ENCODE measurements at places on chromosomes 3 and 15. TPM values are rescaled to one million over a fixed set of nuclear protein-coding genes. Genes with fewer than 3 reads are reported as not detected.

The NR2F2 gene
- 132 TPM for total RNA-seq

- no peak overlapping the region for H3K4me3 ChIP-seq
- DNase-seq, result no peak
- H3K27ac ChIP-seq, result no peak overlapping the region
- no peaks in the 10 kb centered on the region for H3K27me3 ChIP-seq
These were observed 23.9 kb upstream of the CDV3 start for GRCh38 chr3:133549565-133549964.

- H3K27ac ChIP-seq, result no peak overlapping the region
- no peaks in the 10 kb centered on the region for H3K27me3 ChIP-seq
- no peaks in the 10 kb centered on the region for H3K36me3 ChIP-seq
These were observed 3.7 kb upstream of the CPA3 start for GRCh38 chr3:148861277-148861869.

DNA sequence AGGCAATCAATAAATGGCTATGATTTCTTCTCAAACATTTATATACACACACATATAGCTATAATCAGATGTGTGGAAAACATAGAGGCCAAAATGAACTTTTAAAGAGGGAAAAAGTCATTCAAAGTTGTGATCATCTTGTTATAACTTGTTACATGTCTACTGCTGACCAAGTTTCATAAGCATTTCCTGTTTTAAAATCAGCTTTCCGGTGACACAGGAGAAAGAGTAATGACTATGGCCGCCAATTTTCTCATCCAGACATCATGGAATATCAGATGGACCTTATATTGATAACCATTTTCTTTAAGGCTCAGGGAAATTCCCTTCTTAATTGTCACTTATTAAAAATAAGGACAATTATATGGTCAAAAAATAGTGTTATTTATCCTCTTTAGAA is 71.7 kb upstream of the AGTR1 start:
- no peak overlapping the region for H3K27ac ChIP-seq
- no peaks in the 10 kb centered on the region for H3K36me3 ChIP-seq

GRCh38 chr3:73783811-73784210 is 159.1 kb upstream of the PDZRN3 start:
- no peak overlapping the region for H3K4me3 ChIP-seq
- H3K4me1 ChIP-seq, result peaks cover 9% of the 10 kb centered on the region
- H3K27me3 ChIP-seq, result no peaks in the 10 kb centered on the region
- no peaks in the 10 kb centered on the region for H3K36me3 ChIP-seq
- no peak for DNase-seq
